KG1 (cell line): ENCODE measurements at places on chromosomes 2 and 18.

GRCh38 chr2:230738391-230738811 lies 25.8 kb downstream of the CAB39 start:
- DNase-seq = no peak

GRCh38 chr2:25473131-25473530 lies 131.4 kb upstream of the DNMT3A start:
- no peak for DNase-seq

- DNase-seq = no peak
Measured at GRCh38 chr2:157836531-157836930, 39.6 kb downstream of the ACVR1 start.

DNA sequence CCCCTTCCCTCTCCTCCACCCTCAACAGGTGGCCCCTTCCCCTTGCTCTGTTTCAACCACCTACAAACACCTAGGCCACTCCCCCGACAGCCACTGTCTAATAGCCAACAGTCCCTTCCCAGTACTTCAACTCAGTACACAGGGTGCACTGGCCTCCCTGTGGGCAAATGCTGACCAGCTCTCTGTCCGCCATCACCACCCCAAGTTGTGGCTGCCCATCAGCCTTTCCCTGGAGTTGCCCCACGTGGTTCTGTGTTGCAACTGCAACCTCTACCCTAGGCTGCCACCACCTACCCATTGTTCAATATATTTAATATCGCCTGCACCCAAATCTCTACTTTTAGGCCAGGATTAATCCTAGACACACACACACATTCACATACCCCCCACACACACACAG lies 173.5 kb downstream of the MREG start:
- no peak for DNase-seq

DNA sequence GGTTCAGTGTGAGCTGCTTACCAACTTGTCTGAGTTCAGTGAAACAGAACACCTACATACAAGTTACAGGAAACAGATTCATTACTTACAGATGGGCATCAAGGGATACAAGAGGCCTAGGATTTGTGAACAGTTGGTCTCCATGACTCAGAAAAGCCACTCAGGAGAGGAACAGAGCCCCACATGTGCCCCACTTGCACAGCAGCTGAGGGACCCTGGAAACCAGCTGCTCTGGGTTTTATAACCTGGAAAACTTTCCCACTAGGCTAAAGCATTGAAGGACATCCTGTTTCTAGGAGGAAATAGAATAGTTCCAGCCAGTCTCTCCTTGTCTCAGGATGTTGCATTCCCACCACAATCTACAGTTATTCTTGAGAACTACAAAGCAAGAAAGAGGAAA lies 530.0 kb downstream of the ZNF804A start:
- DNase-seq = no peak

- DNase-seq = no peak
Measured at GRCh38 chr2:110843959-110844510, 111.7 kb downstream of the ACOXL start.

GRCh38 chr2:55772109-55772980 lies 78.7 kb upstream of the PNPT1 start:
- no peak for DNase-seq

DNA sequence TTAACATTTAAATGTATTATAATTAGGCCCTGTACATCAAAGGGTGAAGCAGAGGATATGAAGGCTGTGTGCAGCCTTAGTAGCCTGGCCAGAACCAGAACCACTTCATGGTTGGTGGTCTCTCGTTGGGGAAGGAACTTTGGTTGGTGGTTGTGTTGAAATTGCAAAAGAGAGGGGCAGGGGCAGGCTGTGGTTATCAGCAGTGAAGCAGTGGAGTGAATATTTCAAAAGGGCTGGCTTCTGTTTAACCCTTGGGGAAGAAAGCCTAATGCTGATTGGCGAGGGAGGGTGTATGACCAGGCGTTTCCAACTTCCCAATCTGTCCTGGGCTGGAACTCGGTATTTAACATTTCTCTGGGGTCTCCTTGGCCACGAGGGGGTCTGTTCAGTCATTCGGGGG lies 51.2 kb upstream of the LYPD6B start:
- DNase-seq = no peak

DNA sequence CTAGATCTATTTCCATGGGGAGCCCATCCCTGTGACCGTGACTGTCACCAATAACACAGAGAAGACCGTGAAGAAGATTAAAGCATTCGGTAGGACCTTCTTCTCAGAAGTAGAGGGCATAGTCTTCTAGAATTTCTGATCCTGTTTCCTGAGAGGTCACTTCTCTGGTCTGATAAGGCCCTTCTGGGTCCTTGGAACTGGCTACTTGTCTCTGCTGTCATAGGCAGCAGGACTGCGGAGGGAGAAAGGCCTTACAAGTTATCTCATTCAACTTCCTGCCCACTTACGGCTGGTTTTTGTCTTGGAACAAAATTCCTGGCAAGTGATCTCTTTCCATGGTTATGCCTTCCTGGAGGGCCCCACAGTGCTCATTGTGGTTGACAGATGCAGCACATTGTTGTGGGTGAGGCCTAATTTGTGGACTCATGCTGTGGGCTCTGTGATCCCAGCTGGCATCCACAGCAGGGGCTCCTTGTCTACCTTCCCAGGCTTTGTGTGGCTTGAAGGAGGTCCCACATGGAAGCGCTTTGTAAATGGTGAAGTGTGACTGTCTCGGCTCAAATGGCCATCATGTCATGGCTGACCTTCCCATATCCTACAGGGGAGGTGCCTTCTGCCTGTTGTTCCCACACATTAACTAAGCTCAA lies 22.0 kb downstream of the SAG start:
- no peak for DNase-seq

GRCh38 chr2:64448041-64448426 lies 5.9 kb upstream of the LGALSL start:
- no peak for DNase-seq

GRCh38 chr2:19545507-19545906 lies 187.1 kb upstream of the OSR1 start:
- DNase-seq = no peak

DNA sequence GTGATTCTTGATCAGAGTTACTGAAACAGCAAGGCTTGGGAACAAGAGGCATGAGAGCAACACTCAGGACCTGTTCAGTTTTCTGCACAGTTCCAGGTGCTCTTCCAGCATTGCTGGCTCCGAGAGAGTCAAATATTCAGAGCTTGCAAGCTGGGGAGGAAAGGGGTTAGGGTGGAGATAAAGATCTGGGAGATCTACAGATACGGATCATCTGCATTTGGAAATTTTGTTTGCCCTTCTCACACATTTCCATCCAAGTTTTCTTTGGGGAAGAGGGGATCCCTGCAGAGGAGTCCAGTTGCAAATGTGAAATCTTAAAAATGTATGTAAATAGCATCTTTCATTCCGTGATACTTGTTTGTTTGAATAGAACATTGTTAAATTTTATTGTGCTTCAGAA lies 108.2 kb downstream of the NEDD4L start:
- no peak for DNase-seq

DNA sequence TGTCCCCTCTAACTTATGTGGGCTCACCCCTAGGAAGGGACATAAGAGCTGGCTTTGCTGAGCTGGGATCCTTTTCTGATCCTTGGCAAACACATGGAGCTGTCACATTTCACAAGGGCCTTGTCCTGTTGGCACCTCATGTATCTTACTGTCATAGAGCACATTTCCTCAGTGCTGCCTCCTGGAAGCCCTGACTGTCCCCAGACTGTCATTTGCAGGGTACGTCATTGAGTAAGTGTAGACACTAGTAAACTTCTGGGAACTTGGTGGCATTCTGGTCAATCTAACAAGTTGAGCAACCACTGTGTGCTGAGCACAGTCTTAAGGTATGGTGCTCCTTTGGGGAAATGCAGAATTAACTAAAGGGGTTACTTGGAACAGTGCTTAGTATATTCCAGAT lies 94.5 kb upstream of the IL1R2 start:
- no peak for DNase-seq

GRCh38 chr2:221818616-221819320 lies 246.7 kb upstream of the EPHA4 start:
- no peak for DNase-seq

DNA sequence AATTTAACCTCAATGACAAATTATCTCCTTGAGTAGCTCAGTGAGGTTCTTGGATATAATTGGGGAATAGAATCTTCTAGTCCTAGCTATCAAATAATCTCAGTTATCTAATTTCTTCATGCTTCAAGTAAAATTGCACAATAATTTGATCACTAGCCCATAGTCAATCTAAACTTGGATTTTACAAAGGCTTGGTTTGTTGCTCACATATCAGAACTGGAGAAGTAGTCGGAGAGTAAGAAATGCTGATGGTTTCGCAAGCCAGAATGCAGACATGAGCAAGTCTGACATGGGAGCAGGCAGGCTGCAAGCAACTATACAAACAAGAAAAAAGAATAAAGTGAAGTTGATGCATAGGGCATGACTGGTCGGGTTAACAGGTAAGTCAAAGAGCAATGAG lies 11.7 kb upstream of the PDE11A start:
- no peak for DNase-seq
